Activated CD4-positive, alpha-beta T cell treated with anti-CD3 and anti-CD28 coated beads, Interleukin-2, amount 50 U/mL, for 4 hours (primary cell): ENCODE measurements at places on chromosomes 1 and 21.

- no peak for DNase-seq
Measured at GRCh38 chr1:56806804-56807203, 12.4 kb downstream of the FYB2 start.

- DNase-seq, result peak; percentile 56
Measured at GRCh38 chr1:25031601-25031965, 101.5 kb upstream of the RUNX3 start.

- DNase-seq, result no peak
Measured at GRCh38 chr1:117846674-117847425, 82.6 kb downstream of the GDAP2 start.

DNA sequence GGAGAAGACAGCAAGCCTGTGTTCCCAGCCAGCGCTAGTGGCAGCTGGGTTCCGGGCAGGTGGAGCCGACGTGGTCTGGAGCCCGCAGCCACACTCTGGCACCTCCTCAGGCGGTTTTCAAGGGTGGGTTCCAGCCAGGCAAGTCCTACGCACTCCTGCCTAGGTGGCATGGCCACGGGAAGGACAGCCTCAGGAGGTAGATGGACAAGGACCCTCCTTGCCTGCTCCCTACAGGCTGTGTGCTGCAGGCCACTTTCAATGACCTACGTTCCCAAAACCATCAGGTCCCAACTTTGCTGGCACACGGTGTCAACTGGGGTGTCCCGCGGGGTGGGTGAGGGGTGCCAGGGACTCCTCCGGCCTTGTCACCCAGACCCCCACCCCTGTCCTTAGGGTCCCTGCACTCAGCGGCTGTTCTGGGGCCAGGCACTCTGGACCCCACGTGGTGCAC lies 6.7 kb upstream of the PTGER3 start:
- DNase-seq, result no peak

GRCh38 chr1:92314024-92314423 lies 15.2 kb downstream of the RPAP2 start:
- DNase-seq, result no peak

DNA sequence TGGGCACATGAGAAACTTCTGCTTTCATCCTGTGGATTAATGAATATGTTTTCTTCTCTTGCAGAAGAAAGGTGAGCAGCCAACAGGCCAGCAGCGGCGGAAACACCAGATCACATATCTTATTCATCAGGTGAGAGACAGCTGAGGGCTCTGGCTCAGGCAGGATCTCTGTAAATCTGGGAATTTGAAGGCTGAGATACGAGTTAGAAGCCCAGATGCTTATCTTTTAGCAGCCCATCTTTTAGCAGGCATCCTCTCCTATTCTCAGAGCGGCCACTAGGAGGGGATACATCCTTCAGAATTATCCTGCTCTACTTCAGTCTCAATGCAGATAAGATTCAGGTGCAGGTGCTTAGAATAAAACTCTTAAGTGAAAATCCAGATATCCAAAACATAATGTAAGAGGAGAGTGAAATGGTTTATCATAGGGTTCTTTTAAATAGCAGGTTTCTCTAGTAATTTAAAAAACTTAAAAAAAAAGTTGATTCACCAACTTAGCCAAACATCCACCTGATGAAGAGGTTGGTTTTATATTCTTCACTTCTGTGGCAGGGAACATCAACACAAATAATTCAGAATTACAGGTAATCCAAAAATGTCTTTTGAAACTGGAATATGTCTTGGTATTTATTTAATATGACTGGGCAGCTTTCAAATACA lies 19.3 kb downstream of the SH2D2A start:
- DNase-seq, result peak; percentile 64

DNA sequence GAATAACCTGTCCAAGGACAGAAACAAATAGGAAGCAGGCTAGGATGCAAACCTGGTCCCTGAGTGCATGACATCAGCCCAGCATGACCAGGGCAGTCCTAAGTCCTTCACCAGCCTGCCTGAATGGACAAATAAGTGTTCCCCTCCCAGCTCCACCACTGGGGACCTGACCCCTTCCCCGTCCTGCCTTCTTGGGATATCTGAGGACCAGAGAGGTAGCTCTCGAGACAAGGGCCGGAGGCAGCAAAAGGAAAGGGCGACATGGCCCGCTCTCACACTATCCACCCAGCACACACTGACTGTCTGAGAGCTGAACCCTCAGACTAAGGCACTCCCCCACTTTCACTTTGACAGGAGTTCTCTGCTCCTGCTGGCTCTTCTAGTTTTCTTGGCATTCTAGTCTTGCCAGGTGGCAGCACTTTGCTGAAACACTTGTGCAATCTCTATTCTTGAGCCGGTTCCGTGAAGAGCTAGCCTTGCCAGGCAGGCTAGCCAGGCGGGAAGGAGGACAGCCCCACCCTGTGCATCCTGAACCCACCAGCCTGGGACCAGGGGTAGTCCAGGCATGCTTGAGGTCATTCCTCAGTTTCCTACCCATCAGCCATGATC lies 251.1 kb upstream of the RAB4A start:
- DNase-seq, result no peak

DNA sequence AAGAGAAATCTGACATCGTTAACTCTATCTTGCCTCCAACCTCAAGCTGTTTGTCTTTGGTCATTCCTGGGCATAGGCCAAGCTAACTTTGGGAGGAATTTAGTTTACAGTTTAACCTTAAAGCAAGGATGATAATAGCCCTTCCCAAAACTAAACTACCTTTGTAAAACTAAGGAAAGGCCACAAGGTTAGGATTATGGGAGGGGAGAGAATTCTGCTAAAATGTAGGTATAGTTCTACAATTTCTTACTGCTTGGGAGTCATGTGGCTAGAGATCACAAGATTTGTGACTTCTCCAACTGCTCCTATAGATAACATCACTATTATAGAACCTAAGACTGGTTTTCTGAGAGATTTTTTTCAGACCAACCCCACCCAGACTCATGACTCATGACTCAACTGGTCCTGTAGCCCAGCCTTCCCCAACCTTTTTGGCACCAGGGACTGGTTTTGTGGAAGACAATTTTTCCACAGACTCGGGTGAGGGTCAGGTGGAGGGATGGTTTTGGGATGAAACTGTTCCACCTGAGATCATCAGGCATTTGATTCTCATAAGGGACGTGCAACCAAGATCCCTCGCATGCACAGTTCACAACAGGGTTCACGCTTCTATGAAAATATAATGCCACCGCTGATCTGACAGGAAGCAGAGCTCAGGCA lies 70.7 kb upstream of the MUTYH start:
- no peak for DNase-seq

- DNase-seq, result no peak
Measured at GRCh38 chr1:54815086-54815876, 14.2 kb upstream of the TTC22 start.

DNA sequence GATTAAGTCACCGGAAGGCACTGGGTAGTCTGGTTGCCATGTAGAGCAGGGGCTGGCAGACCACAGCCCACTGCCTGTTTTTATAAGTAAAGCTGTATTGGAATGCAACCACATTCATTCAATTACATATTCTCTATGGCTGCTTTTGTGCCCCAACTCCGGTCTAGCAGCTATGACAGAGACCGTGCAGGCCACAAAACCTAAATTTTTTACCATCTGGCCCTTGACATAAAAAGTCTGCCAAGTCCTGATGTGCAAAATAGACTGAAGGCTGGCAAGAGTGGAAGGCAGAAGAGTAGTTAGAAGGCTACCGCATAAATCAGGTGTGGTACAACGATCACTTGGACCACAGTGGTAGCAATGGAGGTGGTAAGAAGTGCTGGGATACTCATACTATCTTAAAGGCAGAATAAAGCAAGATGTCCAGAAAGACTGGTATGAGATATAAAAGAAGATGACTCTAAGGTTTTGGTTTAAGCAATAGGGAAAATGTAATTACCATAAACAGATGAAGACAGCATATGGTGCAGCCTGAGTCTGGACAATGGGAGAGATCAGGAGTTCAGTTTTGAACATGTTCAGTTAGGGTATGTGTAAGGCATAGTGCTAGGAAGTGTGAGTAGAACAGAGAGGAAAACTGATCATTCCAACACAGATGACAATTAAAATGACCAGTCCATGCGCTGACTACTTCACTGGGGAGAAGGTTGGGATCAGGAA lies 37.2 kb downstream of the EGLN1 start:
- no peak for DNase-seq

- DNase-seq, result no peak
Measured at GRCh38 chr1:205058853-205059252, 15.8 kb downstream of the CNTN2 start.

DNA sequence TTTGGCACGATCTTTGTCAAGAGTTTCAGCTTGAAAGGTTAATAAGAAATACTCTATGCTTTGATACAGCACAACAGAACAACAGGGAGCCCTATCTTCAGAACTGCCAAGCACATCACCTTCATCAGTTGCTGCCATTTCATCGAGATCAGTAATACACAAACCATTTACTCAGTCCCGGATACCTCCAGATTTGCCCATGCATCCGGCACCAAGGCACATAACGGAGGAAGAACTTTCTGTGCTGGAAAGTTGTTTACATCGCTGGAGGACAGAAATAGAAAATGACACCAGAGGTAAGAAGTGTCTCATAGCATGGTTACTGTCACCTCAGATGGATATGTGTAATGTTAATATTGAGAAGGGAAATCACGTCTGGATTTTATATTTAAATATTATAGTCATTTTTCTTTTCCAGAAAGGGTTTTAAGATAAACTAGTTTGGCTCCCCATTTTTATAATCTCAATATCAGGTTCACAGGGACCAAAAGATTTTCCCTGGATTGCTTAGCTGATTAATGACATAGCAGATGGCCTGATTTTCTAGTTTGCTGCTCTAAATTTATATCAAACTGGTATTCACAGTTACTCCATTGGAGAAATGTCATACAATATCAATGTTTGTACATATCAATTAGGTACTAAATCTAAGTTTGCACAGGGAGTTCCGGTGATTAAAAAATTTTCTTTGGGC lies 97.3 kb downstream of the USP25 start:
- no peak for DNase-seq

DNA sequence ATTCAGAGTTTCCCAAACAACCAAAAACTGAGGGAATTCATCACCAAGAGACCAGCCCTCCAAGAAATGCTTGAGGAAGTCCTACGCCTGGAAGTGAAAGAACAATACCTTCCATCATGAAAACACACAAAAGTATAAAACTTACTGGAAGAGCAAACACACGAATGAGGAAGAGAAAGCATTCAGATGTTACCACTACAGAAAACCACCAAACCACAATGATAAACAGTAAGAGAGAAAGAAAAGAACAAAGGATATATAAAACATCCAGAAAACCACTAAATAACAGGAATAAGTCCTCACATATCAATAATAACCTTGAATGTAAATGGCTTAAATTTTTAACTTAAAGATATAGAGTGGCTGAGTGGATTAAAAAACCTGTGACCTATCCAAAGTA lies 58.5 kb upstream of the BCL10 start:
- DNase-seq, result no peak

GRCh38 chr1:74395571-74395970 lies 116.8 kb downstream of the LRRC53 start:
- no peak for DNase-seq

GRCh38 chr1:16091296-16091695 lies 17.8 kb upstream of the FAM131C start:
- no peak for DNase-seq

DNA sequence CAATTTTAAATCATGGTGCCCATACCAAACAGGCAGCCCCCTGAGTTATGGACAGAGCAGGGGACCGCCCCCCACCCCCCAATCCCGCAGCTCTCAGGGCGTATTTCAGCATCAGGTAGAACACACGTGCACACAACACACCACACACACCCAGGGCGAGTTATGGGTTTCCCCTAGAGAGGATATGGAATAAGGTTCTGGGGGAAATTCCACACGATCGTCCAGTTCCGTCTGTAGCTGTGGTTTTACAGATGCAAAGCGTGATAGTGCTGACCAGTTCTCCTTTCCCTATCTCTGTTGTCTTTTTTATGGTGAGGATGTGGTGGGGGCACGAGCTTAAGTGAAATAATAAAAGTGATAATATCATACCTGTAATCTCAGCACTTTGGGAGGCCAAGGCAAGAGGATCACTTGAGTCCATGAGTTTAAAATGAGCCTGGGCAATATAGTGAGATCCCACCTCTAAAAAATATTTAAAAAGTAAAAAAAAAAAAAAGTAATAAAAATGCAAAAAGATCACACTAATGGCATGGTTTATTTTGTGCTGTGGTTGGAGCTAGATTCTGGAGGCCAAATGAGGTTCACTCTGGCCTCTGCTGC lies 25.1 kb downstream of the C2CD2 start:
- DNase-seq, result no peak

GRCh38 chr1:78722521-78722920 lies 72.9 kb downstream of the IFI44 start:
- no peak for DNase-seq

- no peak for DNase-seq
Measured at GRCh38 chr1:109114342-109114674, 393 bp downstream of the ELAPOR1 start.

- no peak for DNase-seq
Measured at GRCh38 chr1:38785285-38786039, 74.1 kb downstream of the RRAGC start.

DNA sequence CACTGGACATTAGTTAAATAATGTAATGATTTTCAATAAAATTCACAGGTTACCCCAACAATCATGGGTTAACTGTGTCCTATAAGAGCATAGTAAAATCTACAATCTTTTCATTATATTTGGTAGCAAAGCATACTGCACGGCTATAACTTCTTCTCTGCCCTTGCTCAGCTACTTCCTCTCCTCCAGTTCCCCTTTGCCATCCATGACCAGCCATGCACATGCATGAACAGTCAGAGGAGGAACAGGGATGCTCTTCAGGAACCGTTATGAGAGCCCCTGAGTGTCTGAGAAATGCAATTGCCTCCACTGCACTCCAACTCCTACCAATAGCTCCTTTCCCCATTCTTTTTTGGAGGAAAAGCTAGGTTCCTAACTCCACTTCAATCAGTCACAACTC lies 646.7 kb downstream of the LTN1 start:
- no peak for DNase-seq

DNA sequence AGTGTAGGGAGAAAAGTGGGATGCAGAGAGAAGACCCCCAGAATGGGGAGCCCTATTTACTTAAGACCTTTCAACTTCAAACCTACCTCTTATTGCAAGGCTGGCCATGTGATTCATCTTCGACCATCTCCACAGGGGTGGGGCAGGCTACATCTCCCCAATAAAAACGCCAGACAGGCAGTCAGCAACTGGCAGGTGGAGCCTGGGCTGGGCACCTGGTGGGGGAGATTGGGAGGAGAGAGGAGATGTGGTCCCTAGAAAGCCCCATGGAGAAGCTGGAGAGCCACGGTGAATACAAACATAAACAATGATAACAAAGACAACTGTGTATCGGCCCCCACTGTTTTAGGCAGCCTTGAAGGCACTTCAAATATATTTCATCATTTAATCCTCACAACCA lies 336.7 kb upstream of the PROX1 start:
- no peak for DNase-seq

- no peak for DNase-seq
Measured at GRCh38 chr1:232416026-232416568, 213.8 kb downstream of the SIPA1L2 start.

- no peak for DNase-seq
Measured at GRCh38 chr1:118866330-118866729, 121.8 kb downstream of the TBX15 start.

- no peak for DNase-seq
Measured at GRCh38 chr1:228478912-228479711, 8.1 kb upstream of the RNF187 start.
